ENCODE measurements at places on chromosomes 7 and 10. TPM values are rescaled to one million over a fixed set of nuclear protein-coding genes. Genes with fewer than 3 reads are reported as not detected.

The CHST12 gene
- 4.1 TPM for total RNA-seq

GRCh38 chr10:3241274-3241921, 68.8 kb upstream of the PITRM1 start:
- no peak for ATAC-seq

GRCh38 chr10:5546891-5547680, 22.3 kb downstream of the CALML3 start:
- peak; percentile 60 for ATAC-seq

DNA sequence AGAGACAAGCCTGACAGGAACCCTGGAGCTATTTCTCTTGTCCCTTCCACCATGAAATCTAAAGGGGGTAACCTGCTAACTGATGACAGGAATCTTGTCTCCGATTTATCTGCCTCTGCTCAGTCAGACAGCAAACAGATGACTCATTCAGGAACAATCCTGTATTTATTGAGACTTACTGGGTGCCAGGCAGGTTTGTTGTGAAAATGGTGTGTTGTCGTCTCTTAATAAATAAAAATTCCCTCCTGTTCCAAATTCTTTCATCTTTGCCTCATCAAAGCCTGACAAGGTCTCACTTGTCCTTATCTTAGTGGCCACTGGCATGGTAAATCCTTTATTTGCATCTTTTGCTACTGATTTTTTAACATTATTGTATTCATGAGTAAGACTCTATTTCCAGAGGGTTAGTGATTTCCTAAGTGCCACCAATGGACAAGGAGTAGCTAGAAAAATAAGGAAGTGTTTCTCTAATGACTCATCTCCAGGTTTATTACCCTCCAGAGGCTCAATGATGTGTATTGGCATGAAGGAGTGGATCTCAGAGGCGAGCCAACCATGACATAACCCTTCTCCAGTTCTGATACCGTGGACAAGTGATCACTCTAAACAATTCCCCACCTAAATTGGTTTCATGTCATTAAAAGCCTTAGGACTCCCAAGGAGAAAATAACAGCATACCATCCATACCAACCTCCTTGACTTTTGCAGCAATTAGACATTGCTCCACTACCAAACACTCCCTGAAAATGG, 724.0 kb downstream of the GRID1 start:
- peak; percentile 88 for ATAC-seq

GRCh38 chr7:75654855-75655254, 83.9 kb downstream of the HIP1 start:
- ATAC-seq, result no peak

Data from esophagus mucosa (tissue), 1 donor.